A673 (cell line): ENCODE measurements at places on chromosomes 16 and 17. TPM values are rescaled to one million over a fixed set of nuclear protein-coding genes. Genes with fewer than 3 reads are reported as not detected.
A peak's percentile ranks its signal among the peaks of the same experiment; 100 is the strongest.

DNA sequence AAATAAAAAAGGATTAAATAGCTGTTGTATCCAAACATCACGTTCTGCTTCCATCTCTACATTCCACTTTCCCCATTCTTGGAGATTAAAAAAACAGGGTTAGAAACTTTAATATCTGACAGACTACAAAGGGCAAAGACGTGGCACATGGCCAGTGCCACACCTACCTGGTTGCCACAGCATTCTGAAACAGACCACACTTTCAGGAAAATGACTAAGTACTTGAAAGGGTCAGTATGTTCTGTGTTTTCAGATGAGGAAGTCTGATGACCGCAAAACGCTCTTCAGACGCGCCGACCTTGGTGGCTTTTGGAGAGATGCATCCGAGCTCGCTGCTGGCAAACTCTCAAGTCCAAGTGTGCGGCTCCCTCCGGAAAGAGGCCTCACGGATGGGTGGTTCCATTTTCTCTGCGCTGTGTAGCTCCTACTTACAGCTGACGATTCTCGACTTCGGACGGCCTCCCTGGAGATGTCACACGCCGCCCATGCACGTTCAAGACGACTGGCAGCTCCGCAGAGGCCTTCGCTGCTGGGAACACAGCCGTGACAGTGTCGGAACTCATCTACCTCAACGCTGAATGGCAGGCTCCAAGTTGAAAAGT lies 15.5 kb downstream of the MAP1LC3B start:
- H3K27ac ChIP-seq: no peak overlapping the region
- H3K4me1 ChIP-seq: no peaks in the 10 kb centered on the region
- peaks cover 79% of the 10 kb centered on the region for H3K36me3 ChIP-seq
- no peak overlapping the region for H3K4me3 ChIP-seq

UTS2R gene
- 0.52 and 0.58 TPM in 2 replicates for total RNA-seq

GRCh38 chr16:70432723-70433457 lies 6.0 kb downstream of the ST3GAL2 start:
- no peak overlapping the region for H3K4me3 ChIP-seq
- DNase-seq: no peak
- H3K36me3 ChIP-seq: no peaks in the 10 kb centered on the region
- peak overlapping the region; percentile 64 for H3K27ac ChIP-seq
- no peaks in the 10 kb centered on the region for H3K27me3 ChIP-seq

GRCh38 chr17:74192950-74193781 lies 10.3 kb upstream of the RPL38 start:
- no peaks in the 10 kb centered on the region for H3K4me1 ChIP-seq
- no peaks in the 10 kb centered on the region for H3K36me3 ChIP-seq
- no peak overlapping the region for H3K27ac ChIP-seq
- no peak overlapping the region for H3K4me3 ChIP-seq

SLC2A4 gene
- 0.67 and 1.6 TPM in 2 replicates for total RNA-seq

DNA sequence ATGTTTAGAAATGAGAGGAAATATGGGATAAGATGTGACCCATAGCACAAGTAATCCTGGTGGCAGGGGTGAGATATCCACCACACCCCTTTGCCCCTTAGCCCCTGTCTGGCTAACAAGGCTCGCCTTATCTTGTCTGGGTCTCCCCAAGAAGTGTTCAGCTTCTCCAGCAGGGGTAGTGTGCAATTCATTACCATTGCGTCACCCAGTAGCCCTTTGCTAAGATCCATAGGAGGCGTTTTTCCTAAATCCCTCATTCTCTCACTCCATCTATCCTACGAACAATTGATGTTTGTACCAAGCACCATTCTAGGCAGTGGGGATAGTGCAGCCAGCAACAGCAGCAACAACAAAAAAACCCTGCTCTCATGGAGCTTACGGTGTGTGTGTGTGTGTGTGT lies 30.8 kb downstream of the CCDC42 start:
- no peaks in the 10 kb centered on the region for H3K4me1 ChIP-seq
- H3K27ac ChIP-seq: no peak overlapping the region
- H3K4me3 ChIP-seq: no peak overlapping the region
- no peaks in the 10 kb centered on the region for H3K27me3 ChIP-seq
- DNase-seq: no peak

- H3K4me3 ChIP-seq: no peak overlapping the region
- H3K4me1 ChIP-seq: peaks cover 50% of the 10 kb centered on the region
- DNase-seq: no peak
- no peaks in the 10 kb centered on the region for H3K27me3 ChIP-seq
Measured at GRCh38 chr17:17793378-17794214, 43.2 kb downstream of the SREBF1 start.

- H3K4me1 ChIP-seq: no peaks in the 10 kb centered on the region
- H3K27me3 ChIP-seq: no peaks in the 10 kb centered on the region
- H3K36me3 ChIP-seq: no peaks in the 10 kb centered on the region
- H3K4me3 ChIP-seq: no peak overlapping the region
Measured at GRCh38 chr17:21263376-21263775, 10.2 kb upstream of the NATD1 start.

CEP112 gene
- 27.2 and 28.0 TPM in 2 replicates for total RNA-seq

DNA sequence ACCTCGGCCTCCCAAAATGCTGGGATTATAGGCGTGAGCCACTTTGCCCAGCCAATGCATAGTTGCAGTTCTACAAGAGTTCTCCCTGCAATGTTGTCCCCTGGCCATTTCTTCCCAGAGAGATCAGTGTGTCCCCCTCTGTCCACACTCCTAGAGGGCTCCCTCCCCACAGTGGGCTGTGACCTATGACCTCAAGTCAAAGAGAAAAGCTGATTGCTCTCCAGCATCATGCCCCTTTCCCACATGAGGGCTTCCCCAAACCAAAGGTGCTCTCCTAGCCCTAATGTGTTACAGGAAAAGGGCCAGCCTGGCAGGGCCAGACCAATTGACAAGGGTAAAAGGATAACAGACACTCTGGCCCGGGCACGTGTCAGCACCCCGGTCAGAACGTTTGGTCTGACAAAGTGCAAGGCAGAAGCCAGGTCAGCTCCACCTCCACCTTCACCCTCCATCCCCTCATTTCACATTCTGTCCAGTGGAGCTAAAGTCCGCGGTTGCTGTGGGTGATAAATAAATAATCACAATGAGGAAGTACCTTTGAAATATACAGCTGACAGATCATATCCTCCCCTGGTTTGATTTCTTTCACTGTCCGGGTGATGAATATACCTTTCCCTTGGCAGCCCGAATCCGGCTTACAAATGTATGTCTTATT lies 17.8 kb downstream of the TTLL6 start:
- H3K27me3 ChIP-seq: no peaks in the 10 kb centered on the region
- H3K36me3 ChIP-seq: no peaks in the 10 kb centered on the region
- H3K4me1 ChIP-seq: peaks cover 53% of the 10 kb centered on the region
- no peak overlapping the region for H3K4me3 ChIP-seq

- DNase-seq: no peak
- no peaks in the 10 kb centered on the region for H3K27me3 ChIP-seq
- no peak overlapping the region for H3K27ac ChIP-seq
- H3K4me1 ChIP-seq: no peaks in the 10 kb centered on the region
Measured at GRCh38 chr17:76944477-76944876, 76.3 kb downstream of the MGAT5B start.

- H3K36me3 ChIP-seq: no peaks in the 10 kb centered on the region
- peaks cover 38% of the 10 kb centered on the region for H3K27me3 ChIP-seq
- DNase-seq: no peak
- H3K4me1 ChIP-seq: peaks cover 4% of the 10 kb centered on the region
- H3K4me3 ChIP-seq: no peak overlapping the region
Measured at GRCh38 chr16:58461056-58461455, 38.9 kb upstream of the NDRG4 start.

DNA sequence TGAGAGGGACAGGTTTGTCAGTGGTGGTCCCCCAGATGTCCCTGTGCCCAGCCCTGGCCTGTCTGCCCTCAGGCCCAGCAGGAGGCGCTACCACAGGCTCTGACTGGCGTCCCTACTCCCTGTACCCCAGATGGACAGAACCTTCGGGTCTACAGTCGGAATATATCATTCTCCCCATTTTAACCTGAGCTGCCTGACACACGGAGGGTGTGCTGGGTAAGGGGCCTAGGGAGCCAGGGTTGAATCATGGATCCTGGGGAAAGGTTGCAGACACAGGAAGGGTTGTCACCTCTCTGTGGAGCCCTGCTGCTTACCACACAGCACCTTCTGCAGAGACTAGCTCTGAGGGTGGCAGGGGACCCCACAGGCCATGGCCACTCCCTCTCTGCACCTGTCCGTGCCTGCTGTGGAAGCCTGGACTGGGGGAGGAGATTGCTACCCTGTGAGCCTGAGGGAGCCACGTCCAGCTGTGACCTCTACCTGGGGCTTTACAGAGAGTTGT lies 162.2 kb upstream of the ZNF267 start:
- no peaks in the 10 kb centered on the region for H3K4me1 ChIP-seq
- no peaks in the 10 kb centered on the region for H3K27me3 ChIP-seq
- DNase-seq: no peak
- H3K27ac ChIP-seq: no peak overlapping the region
- no peak overlapping the region for H3K4me3 ChIP-seq

DNA sequence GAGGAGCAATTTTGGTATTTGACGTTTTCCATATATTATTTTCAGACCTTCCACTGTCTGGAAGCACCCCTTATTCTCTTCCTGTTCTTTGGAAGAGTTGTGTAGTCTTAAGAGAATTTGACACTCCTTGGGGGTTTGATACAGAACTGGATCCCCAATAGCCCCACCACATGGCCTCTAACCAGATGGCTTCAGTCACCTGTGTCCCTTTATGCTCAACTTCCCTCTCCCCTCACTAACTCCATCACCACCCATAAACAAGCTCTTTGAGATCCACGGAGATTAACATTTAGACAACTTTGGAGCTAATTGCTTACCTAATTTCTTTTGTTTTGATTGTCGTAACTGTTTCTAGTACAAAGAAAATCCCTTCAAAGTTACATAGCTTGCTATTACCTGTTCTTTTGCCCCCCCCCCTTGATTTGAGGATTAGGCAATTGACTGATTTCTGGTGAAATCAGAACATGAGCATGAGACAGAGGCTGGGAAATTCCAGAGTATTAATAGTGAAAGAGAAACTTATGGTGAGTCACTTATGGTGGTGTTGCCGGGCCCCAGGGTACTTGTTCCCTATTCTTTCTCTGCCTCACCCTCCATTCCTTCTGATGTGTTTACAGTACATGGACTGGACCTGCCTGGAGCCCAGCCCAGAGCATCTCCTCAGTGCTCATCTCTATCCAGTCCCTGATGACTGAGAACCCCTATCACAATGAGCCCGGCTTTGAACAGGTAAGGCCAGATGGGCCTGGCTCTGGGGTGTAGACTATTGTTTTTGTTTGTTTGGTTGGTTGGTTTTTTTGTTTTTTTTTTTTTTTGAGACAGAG lies 7.5 kb downstream of the UBE2Z start:
- no peak overlapping the region for H3K4me3 ChIP-seq
- DNase-seq: peak; percentile 33
- peaks cover 13% of the 10 kb centered on the region for H3K4me1 ChIP-seq
- H3K27me3 ChIP-seq: no peaks in the 10 kb centered on the region

DNA sequence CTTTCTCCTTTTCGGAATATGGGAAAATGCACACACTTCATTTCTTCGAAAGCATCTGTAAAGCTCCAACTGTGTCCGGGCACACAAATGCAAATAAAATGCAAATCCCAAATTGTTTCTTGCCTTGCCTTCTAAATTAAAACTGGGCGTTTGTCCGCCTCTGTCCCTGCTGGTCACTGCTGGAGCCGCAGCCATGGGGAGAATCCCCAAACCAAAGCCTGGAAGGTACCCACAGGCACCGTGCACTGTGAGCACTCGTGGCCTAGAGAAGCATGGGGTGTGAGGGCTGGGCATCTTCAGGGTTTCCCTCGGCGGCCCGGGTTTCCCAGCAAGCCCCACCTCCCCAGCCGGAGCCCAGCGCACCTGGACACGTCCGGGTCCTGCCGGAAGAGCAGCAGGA lies 2.9 kb downstream of the SLC47A2 start:
- no peak overlapping the region for H3K27ac ChIP-seq
- H3K36me3 ChIP-seq: no peaks in the 10 kb centered on the region
- no peaks in the 10 kb centered on the region for H3K4me1 ChIP-seq

DNA sequence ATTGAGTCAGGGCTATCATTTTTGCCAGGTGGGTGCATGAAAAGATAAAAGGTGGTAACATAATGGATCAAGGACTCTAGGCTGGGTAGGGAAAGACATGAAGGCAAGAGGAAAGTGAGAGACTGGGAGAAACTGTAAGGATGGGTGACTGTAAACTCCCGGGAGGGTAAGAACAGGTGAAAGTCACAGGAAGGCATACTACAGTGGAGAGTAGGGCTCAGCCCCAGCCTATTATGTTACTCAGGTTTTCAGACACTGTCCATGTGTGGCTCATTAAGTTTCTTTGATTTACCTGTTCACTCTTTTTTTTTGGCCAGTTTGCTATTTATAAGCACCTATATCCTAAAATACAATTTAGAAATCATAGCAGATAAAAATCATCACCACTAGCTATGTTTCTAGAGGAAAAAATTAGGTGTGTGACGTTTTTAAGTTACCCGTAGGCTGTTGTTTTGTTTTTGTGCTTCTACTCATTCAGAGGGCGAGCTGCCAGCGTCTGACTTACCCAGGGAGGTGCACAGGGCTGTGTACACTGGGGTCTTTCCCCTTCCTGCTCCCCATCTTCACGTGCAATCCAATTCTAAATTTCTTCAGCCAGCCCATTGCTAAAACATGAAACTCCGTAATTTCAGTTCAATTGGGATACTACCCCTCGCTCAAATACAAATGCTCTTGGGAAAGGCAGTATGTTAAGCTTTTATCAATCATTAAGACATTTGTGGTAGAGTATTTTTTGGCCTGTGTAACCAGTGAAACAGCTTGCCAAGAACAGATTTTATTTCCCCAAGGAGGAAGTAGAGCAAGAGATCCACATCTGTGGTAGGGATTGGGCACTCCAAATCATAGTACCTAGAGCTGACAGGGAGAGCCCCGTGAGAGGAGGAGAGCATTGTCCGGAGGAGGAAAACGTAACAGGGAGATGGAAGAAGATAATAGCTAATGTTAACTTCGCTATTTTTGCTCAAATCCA lies 21.7 kb upstream of the VWA3A start:
- no peaks in the 10 kb centered on the region for H3K4me1 ChIP-seq
- H3K4me3 ChIP-seq: no peak overlapping the region
- no peak for DNase-seq
- H3K36me3 ChIP-seq: no peaks in the 10 kb centered on the region
- no peak overlapping the region for H3K27ac ChIP-seq

VASN gene
- 5.4 and 6.6 TPM in 2 replicates for total RNA-seq
